Activated naive CD4-positive, alpha-beta T cell treated with anti-CD3 and anti-CD28 coated beads, Interleukin-2, amount 50 U/mL, for 16 hours (primary cell): ENCODE measurements at places on chromosomes 12 and 14.

GRCh38 chr14:31283578-31284252 is 76.1 kb upstream of the HECTD1 start:
- DNase-seq, result no peak

DNA sequence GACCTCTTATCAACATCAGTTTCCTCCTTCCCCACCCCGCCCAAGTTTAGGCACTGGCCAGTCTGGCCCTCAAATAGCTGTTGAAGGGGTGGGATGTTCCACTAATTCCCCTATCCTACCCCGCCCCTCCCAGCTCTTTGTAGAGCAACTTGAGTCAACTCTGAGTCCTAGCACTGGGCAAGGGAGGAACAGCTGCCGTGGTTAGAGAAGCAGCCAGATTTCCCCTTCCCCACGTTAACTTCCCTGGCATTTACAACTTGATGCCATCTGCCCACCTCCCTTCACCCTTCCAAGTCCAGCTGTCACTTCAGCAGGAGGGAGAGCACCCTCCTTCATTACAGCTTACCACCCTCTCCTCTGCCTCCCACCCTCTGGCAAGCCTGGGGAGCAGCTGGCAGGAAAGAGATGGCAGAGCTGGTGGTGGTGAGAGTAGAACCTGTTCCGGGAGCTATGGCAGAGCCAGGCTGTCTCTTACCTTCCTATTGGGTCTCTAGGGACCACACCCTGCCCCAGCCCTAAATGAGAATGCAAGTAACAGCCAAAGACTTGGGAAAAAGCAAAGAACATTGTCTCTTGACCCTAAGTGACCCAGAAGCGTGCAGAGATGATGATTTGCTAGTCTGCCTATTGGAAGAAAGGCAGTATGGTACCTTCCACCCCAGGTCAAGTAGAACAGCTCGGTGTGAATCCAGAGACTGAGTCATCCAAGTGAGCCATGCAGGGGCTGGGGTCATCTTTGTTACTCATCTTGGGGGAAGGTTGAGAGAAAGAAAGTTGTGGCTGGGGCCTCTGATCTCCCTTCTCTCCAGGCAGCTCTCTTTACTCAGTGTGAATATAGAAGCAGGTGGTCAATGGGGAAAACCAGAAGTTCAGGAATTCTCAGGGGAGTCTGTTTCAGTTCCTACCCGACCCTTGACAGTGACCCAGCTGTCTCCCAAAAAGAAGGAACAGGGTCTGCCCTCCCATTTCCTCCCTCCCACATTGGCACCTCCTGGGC is 1.5 kb downstream of the BLOC1S1 start:
- no peak for DNase-seq

GRCh38 chr12:72270246-72270645 is 1.9 kb upstream of the TRHDE start:
- DNase-seq, result no peak

DNA sequence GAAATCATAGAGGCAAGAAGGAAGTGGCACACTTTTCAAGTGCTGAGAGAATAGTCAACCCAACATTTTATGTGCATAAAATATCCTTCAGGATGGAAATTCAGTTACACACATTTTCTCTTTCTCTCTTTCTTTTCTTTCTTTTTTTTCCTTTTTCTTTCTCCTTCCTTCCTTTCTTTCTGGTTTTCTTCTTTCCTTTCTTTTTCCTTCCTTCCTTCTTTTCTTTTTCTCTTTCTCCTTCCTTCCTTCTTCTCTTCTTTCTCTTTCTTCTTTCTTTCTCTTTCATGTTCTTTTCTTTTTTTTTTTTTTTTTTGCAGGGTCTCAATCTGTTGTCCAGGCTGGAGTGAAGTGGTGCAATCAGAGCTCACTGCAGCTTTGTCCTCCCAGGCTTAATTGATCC is 38.7 kb upstream of the OR5AU1 start:
- no peak for DNase-seq

- no peak for DNase-seq
Measured at GRCh38 chr14:57066463-57066862, 202.2 kb downstream of the EXOC5 start.

- no peak for DNase-seq
Measured at GRCh38 chr14:94010625-94011024, 13.5 kb downstream of the CCDC197 start.

- no peak for DNase-seq
Measured at GRCh38 chr12:122172262-122172939, 1.6 kb downstream of the IL31 start.

GRCh38 chr12:125356111-125356510 is 290.9 kb downstream of the AACS start:
- no peak for DNase-seq

- DNase-seq, result no peak
Measured at GRCh38 chr14:88326352-88327103, 3.5 kb upstream of the KCNK10 start.

GRCh38 chr12:75944097-75944904 is 87.3 kb downstream of the PHLDA1 start:
- peak; percentile 22 for DNase-seq

DNA sequence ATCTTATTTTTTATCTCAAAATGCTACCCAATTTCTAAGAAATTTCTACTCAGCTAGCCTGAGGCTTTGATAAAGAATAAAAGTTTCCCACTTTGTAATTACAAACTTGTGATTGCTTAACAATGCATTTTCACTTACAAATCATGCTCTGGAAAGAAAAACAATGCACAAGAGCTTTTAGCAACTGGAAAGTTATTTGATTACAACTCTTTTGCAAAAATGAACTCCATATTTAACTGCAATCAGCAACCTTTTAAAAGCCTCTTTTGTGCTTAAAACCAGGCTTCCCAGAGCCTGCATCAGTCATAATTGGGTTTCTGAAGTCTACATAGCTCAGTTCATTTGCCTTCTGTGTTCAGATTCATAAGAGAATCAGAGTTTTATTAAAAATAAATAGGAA is 395.2 kb downstream of the PAWR start:
- no peak for DNase-seq

GRCh38 chr14:22252686-22253085 is 336.3 kb downstream of the DAD1 start:
- no peak for DNase-seq

DNA sequence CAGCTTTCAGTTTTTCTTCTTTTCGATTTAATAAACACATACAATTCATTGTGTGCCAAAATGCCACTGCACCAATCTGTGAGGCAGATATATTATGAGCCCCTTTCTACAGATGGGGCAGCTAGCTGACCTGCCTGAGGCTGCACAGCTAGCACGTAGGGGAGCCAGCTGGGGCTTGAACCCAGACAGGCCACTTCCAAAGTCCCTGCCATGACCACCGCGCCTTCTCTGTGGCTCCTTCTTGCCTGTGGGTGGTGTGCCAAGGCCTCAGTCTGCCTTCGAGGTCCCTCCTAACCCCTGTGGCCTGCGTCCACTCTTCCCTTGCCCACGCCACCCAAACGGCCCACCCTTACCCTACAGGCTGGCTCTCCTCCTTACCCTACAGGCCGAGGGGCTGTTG is 16.2 kb downstream of the FAM222A start:
- DNase-seq, result peak; percentile 5

GRCh38 chr14:103313704-103314103 is 20.3 kb upstream of the EIF5 start:
- DNase-seq, result no peak

- DNase-seq, result peak; percentile 3
Measured at GRCh38 chr14:101508196-101508947, 52.9 kb upstream of the DIO3 start.

DNA sequence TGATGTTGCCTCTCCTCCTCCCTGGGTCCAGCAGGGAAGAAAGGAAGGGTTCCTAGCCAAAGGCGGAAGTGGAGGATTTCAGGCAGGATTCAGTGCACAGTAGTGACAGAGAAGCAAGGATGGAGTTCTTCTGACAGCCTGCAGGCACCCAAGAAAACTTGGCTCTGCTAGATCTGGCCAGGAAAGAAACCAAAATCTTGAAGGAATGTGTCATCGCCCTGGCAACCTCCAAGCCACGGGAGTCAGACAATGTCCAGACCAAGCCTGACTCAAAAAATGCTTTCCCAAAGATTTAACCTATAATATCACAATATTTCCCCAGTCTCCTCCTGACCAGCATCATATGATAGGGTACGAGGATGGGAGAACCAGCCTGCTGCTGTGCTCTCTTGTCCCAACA is 22.8 kb upstream of the DHRS4 start:
- DNase-seq, result no peak

DNA sequence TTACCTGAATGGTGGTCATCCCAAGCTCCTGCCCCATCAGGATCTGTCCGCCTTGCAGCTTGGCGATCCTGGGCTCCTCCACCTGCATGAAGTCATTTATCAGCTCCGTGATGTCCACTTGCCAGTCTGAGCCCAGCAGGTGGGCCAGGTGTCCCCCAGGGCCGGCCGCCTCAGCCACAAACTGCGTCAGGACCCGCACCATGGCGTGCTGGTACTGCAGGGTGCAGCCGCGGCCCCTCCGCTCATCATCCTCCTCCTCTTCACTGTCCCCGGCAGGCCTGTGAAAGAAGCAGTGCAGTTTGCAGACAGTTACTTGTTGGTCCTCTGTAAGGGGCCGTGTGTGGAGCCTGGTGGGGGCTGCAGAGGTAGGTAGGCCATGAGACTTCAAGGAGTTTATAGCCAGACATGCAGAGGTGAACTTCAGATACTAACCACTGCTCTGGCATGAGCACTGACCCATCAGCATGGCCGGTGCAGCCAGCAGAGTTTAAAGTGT is 228.5 kb downstream of the GLT1D1 start:
- DNase-seq, result no peak

- no peak for DNase-seq
Measured at GRCh38 chr12:71164166-71164565, 6.4 kb upstream of the TSPAN8 start.

GRCh38 chr12:49362077-49362476 is 5.2 kb upstream of the SPATS2 start:
- no peak for DNase-seq

DNA sequence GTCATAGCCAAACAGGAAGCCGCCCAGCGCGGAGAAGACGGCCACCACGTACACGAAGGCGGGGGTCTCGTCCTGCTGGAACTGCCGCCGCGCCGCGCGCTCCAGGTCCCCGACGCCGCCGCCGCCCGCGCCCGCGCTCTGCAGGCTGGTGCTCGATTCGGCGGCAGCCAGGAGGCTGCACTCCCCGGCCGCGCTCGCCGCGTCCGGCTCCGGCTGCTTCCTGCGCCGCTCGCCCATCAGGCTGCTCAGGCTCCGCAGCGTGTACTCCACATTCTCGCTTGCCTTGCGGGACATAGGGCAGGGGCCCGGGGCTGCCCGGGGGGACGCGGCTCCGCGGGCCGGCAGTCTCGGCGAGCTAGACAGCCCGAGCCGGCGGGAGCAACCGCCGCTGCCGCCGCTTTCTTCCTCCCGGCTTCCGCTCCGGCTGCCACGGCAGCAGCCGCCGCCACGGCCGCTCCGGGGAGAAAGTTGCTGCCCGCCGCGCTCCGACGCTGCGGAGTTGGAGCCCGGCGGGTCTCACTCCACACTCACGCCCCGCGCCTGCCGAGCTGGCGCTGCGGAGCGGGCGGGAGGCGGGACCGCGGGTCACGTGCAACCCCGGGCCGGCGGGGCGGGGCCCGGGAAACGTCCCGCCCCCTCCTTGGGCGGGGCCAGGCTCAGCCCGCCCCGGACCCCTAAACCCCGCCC is at the start of gene SLC2A13:
Gene SLC2A13 (minus strand): TSS at position 567 of the 687 bp plus-strand sequence. CDS start 273 bp downstream, at position 294.
- peak; percentile 76 for DNase-seq

GRCh38 chr12:7219599-7220243 is 30.2 kb downstream of the PEX5 start:
- peak; percentile 73 for DNase-seq

GRCh38 chr12:98211909-98212695 is 303.3 kb upstream of the TMPO start:
- no peak for DNase-seq

DNA sequence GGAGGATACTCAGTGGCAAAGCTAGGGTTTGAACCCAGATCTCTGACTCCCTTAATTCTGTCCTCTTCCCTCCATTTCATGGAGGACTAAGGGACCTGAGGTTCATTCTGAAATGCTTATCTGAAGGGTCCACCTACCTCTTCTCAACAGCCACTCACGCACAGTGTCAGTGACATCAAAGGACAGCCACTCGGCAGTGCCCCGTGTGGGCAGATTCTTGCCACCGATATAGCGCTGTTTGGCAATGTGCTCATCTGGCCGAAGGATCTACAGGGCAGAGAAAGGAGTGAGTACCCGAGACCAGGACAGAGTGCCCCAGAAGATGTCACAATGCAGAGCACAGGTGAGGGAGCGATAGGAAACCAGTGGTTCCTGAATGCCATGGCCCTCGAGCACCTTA is 10.8 kb downstream of the TGFB3 start:
- DNase-seq, result no peak

- DNase-seq, result no peak
Measured at GRCh38 chr12:28216016-28216415, 25.8 kb downstream of the CCDC91 start.

DNA sequence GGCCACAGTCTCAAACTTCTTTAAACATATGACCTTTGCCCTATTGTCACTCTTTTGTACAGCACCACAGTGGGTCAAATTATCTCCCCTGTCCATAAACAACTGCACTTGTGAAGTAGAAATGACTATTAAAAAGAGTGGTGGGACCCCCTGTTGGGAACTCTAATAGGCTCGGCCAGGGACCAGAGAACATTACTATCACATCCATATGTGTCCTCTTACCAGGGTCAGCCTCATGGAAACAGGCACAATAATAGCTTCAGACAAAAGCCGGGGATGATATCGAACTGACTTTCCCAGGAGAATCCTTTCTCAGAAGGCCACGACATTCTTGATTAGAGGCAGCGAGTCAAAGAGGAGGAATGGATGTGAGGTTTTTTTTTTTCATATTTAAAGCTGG is 96.6 kb downstream of the NKX2-1 start:
- DNase-seq, result no peak

GRCh38 chr14:81067156-81067555 is 111.7 kb downstream of the TSHR start:
- DNase-seq, result no peak

- no peak for DNase-seq
Measured at GRCh38 chr12:100669922-100670321, 96.4 kb downstream of the GAS2L3 start.

- DNase-seq, result no peak
Measured at GRCh38 chr12:22670762-22671161, 45.8 kb downstream of the ETNK1 start.

DNA sequence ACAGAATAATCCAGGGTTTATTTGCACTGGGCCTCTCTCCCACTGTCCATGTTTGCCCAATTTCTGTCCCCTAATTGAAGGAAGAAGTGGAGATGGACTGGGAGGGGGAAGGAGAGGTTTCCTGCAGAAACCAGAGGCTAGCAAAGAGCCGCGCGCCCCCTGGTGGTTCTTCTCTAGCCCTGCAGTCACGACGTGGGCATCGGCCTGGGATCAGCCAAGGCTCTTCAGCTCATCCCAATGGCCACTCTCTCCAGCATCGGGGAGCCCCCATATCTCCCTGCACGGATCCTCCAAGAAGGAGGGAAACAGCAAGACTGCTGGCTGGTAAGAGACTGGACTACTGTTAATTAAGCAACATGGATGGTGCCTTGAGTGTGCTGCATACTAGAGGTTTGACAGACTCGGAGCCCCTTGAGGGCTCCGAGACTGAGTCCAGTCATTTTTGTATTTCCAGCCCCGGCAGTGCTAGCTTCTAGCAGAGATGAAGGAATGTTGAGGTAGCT is 18.7 kb downstream of the ZBTB39 start:
- peak; percentile 73 for DNase-seq

GRCh38 chr14:54465654-54466053 is 23.1 kb downstream of the GMFB start:
- no peak for DNase-seq

- no peak for DNase-seq
Measured at GRCh38 chr14:72704502-72704901, 189.4 kb downstream of the DPF3 start.
